ENCODE measurements at places on chromosomes 6 and 20.

DNA sequence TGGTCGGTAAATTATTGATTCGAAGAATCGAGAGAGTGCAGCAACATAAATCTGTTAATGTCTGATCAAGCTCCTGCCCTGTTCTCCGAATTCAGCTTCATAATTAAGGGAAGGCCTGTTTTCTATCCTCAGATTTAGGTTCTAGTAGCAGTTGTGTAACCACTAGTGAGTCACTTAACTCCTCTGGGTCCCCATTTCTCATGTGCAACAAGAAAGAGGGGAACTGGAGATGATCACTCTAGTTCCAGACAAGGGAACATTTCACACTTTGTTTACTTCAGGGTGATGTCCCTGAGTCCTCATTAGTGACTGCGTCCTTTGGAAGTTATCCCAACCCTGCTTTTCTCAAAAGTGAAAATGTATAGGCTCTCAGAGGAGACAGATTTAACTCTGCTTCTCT, 68.1 kb upstream of the RNF146 start:
- DNase-seq = no peak

DNA sequence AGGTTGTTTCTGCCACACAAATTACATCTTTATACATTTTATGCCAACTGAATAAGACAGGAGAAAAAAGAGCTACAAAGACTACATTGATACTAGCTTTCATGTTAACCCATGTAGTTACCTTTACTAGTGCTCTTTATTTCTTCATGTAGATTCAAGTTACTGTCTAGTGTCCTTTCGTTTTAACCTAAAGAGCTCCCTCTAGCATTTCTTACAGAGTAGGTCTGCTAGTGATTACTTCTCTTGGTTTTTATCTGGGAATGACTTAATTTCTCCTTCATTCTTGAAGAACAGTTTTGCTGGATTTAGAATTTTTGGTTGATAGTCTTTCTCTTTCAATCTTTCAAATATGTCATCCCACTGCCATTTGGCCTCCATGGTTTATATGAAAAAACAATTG, 21.2 kb upstream of the NOP56 start:
- DNase-seq = no peak

DNA sequence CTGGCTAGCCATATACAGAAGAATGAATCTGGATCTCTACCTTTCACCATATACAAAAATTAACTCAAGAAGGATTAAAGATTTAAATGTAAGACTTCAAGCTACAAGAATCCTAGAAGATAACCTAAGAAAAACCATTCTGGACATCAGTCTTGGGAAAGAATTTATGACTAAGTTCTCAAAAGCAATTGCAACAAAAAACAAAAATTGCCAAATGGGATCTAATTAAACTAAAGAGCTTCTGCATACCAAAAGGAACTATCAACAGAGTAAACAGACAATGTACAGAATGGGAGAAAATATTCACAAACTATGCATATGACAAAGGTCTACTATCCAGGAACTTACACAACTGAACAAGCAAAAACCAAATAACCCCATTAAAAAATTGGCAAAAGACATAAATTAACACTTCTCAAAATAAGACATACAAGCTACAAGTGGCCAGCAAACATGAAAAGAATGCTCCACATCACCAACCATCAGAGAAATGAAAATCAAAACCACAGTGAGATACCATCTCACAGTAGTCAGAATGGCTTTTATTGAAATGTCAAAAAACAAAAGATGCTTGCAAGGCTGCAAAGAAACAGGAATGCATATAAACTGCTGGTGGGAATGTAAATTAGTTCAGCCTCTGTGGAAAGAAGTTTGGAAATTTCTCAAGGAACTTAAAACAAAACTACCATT, 66.8 kb upstream of the RSPO3 start:
- DNase-seq = no peak

GRCh38 chr6:34985236-34985635, 96.2 kb downstream of the ANKS1A start:
- no peak for DNase-seq

- DNase-seq = no peak
Measured at GRCh38 chr6:36127462-36128016, 2.8 kb upstream of the MAPK13 start.

DNA sequence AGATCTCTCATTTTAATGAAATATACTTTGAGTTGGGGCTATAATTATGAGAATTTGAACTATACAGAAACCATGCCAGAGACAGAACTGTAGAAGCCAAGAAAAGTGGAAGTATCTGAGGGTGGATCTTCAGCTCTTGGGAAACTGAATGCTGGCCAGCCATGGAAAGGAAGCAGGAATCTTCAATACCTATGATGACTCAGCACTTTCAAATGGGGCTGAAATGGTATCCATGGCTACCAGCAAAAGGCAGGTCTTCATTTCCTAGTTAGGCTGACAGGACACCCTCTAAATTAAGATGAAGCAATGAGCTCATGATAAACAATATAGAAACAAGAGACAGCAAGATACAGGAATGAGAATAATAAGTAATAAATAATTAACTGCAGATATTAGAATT, 171.3 kb downstream of the COL21A1 start:
- DNase-seq = no peak

DNA sequence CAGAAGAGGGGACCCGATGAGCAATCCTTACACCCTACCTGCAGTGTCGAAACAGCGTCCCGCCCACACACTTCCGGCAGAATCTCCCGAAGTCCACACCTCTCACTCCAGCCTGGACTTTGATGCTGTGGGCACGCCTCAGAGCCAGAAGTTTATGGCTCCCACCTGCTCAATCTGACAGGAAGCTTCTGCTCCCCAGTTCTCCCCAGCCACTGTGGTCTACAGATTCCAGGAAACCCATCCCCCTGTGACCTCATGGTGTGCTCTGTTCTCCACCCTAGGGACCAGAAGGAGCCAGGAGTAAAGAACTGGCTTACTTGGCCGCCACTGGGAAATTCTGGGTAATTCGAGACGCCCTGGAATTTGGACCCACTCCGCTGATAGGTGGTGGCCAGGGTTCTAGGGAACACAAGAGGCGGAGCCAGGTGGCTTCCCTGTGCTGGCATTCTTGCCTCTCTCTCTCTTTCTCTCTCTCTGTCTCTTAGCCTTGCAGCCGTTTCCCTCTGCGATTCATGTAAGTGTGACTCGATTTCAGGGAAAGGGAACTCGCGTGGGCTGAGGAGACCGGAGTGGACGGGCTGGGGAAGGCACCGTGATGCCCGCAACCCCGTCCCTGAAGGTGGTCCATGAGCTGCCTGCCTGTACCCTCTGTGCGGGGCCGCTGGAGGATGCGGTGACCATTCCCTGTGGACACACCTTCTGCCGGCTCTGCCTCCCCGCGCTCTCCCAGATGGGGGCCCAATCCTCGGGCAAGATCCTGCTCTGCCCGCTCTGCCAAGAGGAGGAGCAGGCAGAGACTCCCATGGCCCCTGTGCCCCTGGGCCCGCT, at the start of gene TRIM15:
TSS of gene TRIM15 (plus strand) at position 457 of the 828 bp plus-strand sequence. CDS start at position 596, 139 bp downstream.
- no peak for DNase-seq

GRCh38 chr6:66184091-66184490, 477.1 kb upstream of the EYS start:
- DNase-seq = no peak

GRCh38 chr6:116945809-116946208, 68.8 kb downstream of the RFX6 start:
- DNase-seq = no peak

DNA sequence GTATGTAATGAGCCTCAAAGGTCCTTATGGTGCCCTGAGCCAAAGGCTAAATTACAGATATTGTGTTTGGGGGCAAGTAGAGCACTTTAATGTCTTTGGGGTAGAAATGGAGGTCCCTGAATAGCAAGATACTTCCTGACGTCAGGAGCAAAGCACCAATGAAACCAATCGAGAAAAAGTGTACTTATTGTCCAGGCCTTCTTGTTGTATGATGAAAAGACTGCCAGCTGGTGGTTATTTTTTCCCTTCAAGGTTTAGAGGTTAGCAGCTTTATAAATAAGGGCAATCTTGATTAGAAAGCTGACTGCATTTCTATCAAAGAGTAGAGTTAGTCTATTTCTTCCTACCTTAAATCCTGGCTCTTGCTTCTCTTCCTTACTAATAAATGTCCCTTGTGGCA, 76.1 kb upstream of the HSF2 start:
- no peak for DNase-seq

DNA sequence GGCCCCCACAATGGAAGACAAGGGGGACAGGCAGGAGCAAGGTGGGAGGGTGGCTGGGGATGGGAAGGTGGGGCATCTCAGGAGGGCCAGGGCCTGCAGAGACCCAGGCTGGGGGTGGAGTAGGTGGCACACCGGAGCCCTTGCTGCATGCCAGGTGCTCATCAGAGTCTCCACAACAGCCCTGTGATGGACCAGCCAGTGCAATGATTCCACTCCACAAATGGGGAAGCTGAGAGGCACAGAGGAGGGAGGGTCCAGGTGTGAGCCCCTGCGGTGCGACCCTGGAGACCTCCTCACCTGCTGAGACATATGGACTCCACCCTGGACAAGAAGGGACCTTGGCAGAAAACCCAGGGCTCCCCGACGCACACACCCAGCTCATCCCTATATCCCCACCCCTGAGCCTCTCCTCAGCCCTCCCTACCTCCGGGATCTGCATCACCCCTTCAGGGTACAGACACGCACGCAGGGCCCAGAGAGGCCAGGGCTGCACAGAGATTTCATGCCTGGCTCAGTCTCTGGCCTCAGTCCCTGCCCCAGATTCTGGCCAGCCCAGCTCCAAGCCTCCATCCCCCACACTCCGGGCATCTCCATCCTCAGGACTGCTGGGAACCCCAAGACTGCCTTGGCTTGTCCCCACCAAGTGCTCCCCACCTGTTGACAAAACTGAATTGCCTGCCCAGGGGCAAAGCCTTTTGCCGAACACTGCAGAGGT, 7.1 kb upstream of the GRM4 start:
- no peak for DNase-seq

DNA sequence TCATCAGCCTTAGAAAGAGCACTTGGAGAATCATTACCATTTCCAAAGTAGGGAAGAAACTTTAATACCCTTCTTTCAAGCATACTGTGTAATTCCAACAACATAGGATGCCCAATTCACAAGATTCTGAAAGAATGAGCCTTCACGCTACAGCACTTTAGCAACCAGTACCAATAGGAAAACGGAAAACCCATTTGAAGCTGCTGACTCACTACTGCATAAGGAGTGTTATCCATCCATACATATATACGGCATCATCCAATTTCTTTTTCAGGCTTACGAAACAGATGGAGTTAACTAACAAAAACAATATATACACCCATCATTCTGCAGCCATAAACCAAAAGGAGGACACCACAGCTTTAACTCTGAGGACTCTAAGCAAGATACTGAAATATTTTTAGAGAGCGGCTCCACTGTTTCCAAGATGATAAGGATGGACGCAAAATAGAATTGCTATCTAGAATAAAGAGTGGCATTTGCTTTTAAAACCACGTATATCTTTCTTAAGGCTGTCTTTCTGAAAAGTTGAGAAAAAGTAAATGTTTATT, 24.9 kb downstream of the FYN start:
- DNase-seq = no peak

DNA sequence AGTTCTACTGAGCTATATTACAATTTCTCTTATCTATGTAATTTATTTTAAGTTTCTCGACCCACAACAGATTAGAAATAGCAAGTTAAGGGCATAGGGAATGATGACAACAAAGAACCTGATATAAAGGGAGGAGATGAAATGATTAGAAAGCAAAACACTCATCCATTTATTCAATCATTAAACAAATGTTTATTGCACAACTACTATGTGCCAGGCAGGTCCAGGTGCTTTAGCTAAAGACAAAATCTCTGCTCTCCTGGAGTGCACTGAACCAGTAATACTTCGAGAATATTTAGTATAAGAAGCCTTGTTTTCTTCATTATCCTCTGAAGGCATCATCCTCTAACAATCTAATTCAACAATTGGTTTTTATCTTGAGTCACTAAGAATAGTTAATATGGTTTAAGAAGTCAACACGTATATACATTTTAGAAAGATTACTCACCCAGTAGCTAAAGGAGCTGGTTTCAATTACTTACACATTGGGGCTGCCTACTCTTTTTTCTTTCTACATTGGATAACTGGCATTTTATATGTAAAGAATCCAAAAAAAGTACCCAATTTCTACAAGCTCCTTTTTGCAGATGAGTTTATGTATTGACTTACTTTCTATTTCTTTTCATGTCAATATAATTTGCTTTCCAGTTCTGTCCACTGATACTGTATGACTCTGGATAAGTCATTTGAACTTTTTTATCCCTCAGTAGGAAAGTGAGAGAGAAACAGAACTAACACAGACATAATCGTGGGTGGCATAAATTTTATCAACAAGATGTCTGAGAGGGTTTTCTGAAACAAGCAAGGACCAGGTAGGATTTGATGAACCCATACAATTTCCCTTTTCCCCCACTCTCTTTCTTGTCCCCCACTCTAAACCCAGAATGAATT, 312.6 kb downstream of the CLIC5 start:
- DNase-seq = no peak

- no peak for DNase-seq
Measured at GRCh38 chr6:112622036-112622435, 274.9 kb downstream of the RFPL4B start.

GRCh38 chr6:80402266-80402665, 295.8 kb downstream of the BCKDHB start:
- DNase-seq = no peak

DNA sequence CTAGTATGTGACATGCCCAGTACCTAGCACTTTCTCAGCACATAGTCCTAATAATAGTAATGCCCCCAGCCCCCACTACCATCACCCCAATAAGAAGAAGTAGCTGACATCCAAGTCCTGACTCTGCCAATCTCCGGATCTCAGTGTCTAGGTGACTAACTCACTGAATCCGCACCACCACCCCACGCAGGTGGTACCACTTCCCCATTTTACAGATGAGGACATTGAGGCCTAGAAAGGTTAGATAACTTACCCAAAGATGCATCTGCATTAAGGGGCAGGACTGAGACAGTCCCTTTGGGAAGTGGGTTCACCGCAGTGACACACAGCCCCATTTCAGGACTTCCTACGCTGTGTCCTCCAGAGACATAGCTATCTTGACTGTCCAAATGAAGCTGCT, 241.2 kb downstream of the TFAP2C start:
- DNase-seq = no peak

DNA sequence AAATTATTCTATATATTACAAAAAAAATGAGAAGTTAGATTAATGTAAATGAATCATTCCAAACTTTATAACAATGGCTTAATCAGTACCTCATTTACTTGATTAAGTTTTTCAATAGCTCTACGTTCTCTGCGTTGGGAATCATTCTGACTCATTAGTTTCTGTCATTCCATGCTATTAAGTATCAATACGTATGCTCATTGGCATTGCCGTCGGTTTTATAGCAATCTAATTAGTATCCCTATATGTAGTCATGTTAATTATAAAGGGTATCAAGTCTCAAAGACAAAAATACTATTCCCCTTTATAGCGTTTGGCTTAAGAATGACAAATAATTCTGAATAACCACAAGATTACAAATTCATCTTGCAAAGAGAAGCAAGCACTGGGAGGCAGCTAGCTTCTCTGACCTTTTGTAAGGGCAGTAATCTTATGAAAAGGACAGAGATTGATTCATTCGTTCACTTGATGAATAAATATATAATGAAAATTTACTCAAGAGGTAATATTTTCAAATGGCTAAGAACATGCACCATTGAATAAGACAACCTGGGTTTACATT, 41.8 kb downstream of the OLIG3 start:
- DNase-seq = no peak
